ENCODE measurements at places on chromosomes 7 and 10. TPM values are rescaled to one million over a fixed set of nuclear protein-coding genes. Genes with fewer than 3 reads are reported as not detected.

TEX47 gene
- not detected for polyA plus RNA-seq

MRPS16 gene
- 166 TPM for polyA plus RNA-seq

TMEM178B gene
- 4.9 TPM for polyA plus RNA-seq

INPP5F gene
- polyA plus RNA-seq, result 41.4 TPM

ADO gene
- 12.6 TPM for polyA plus RNA-seq

SLC39A12 gene
- polyA plus RNA-seq, result not detected

RHBDD2 gene
- 23.1 TPM for polyA plus RNA-seq

Data from GM23338 (cell line).